T-helper 2 cell (primary cell): ENCODE measurements at places on chromosomes 6 and 20.
A peak's percentile ranks its signal among the peaks of the same experiment; 100 is the strongest.

GRCh38 chr6:151413372-151414145 is 22.2 kb upstream of the ZBTB2 start:
- peak; percentile 69 for DNase-seq

GRCh38 chr6:11930240-11930639 is 81.9 kb upstream of the HIVEP1 start:
- no peak for DNase-seq

DNA sequence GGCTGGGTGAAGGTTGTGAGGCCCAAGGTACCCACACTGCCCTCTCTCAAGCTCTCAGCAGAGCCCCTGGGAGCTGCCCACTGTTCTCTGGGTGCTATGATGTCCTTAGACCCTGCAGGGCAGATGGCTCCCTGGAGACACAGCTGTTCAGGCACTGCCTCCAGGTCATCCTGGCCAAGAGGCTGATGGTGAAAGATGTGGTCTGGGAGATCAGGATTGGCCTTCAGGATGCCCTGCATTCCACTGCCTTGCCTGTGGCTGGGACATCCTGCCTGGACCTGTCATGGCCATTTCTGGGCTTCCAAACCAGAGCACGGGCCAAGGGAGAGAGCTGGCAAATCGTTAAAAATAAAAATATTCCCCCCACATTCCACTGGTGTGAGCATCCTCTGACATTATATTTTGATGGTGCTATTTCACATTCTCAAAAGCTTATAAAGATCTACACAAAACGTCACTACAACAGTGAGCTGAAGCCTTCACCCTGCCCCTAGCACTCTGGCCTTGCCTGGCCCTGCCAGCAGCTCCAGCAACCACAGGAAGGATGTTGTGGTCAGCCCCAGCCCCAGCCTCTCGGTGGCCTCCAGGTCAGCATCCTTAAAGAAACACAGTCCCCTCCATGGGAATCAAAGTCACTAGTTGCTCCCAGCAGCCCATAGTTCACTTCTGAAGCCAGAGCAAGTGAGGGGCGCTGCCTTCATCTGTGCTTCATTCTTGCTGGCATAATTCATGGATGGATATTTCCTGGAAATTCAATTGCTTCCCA is 13.5 kb upstream of the KCNK16 start:
- DNase-seq, result no peak

- no peak for DNase-seq
These were observed 114.5 kb downstream of the SLC16A10 start for GRCh38 chr6:111201764-111202163.

- DNase-seq, result no peak
These were observed 28.9 kb downstream of the GPRC6A start for GRCh38 chr6:116799945-116800344.

DNA sequence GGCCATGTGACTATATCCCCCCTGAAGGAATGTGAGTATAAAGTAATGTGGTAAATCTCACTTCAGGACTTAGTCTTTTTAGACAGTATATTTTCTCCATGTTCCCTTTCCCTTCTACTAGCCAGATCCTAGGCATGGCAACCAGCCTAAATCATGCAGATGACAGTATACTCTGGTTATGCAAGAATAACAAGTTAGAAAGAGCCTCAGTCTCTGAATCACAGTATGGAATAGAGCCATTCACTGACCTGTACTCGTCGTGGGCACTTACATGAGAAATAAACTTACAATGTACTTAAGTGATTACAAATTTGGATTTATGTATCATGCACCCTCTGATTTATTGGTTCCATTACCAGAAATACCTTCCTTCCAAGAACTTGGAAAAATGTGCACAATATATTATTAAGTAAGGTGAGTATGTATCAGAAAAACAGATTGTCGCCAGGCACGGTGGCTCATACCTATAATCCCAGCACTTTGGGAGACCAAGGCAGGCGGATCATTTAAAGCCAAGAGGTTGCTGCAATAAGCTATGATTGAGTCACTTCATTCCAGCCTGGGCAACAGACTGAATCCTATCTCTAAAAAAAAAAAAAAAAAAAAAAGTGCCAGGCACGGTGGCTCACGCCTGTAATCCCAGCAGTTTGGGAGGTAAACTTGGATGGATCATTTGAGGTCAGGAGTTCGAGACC is 25.1 kb upstream of the FAM8A1 start:
- no peak for DNase-seq

DNA sequence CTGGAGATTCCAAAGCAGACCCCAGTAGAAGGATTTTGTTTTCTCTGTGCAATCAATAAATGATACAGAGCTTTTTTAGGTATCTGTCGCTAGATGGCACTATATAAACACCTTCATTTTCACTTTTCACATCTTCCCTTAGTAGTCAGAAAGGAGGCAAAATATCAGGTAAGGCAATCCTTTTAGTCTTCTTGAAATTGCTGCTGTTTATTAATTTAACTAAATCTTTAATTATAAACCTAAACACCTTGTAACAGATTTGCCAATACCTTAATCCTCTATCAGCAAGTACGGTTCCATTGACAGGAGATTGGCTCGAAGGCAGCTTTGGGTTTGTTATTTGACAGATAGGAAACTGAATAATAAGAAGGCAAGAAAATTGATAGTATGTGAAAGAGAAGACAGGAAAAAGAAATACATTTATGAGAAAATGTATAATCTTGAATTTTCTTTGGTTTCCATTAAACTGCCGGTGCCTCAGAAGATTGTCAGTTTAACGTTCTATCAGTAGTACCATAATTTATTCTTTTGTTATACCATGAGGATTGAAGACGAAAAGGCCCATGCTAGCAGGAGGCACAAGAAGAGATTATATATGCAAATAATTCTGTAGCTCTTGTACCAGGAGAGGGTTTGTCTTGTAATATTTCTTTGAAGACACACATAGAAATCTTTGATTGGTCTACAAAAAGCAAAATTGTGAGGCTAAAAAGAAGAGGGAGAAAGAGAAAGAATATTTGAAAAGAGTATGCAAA is 23.5 kb upstream of the IBTK start:
- no peak for DNase-seq

DNA sequence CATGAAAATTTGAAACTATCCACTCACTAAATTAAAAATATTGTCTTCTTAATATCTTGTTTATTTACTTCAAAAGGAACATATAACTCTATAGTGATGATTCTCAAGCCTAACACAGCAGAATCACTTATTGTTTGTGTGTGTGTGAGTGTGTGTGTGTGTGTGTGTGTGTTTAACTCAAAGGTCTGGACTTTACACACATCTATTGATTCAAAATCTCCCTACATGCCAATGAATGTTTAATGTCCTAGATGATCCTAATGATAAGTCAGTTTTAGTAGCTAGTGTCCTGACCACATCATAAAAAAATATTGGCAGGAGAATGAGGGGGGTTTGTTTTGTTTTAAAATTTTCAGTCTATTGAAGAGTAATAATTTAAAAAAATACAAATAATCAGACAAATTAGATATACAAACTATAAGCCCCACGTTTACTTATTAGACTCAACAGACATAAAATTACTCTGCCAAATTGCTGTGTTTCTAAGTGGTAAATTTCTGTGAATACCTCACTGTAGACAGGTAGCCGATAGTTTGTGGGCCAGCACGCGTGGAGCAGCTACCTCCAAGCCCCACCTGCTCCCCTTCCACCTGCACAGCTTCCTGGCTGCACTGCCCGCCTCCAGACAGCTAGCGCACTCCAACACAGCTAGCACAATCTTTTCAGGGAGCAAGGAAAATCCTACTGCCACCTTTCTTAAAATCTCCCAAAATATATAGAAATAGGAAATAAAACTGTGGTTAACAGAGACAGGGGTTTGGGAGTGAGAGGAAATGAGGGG is 349.6 kb downstream of the PKHD1 start:
- DNase-seq, result no peak

DNA sequence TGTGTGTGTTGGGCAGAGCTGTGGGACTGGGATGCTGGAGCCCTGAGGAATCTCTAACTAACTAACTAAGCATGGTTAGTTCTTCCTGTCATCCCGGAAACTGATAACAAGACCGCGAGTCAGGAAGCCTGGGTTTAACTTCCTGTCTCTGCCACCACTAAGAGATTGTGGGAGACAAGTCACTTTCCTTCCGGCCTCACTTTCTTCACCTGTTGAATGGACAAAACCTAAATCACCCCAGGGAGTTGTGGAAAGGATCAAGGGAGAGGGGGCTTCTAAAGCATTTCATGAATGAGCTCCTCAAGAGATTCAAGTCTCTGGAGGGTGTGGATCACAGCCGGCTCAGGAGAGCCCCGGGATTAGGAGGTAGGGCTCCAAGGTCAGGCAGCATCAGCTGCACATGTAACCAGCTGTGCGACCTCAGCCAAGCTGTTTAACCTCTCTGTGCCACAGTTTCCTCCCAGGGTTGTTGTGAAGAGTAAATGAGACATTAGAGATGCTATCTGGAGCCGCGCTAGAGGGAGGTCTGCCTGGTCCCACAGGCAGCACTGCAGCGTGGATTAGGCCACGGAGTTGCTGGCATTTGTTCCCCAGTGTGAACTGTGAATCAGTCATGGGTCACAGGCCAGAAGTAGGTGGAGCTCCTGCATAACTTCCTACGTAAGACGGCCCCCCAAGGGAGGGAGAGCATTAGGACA is 105.1 kb downstream of the TOX2 start:
- no peak for DNase-seq

- no peak for DNase-seq
These were observed 30.6 kb upstream of the LMBRD1 start for GRCh38 chr6:69827276-69827893.

DNA sequence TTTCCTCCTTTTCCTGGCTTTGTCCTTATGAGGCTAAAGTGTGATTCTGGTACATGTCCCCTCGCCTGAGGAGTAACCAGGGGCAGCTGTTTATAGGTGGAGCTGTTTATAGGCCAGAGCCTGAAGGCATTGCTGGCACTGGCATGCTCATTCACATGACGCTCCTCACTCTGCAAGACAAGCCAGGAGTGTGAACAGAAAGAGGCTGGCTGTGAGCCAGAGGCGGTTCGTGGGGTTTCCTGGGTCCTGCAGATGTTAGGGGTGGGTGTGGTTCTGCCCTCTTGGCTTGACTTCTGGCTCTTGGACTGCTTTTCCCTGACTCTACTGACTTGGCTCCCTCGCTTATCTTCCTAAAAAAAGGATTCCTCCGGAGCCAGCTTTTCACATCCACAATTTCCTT is 12.8 kb upstream of the MDFI start:
- no peak for DNase-seq

- no peak for DNase-seq
These were observed 1.3 kb downstream of the CARMIL1 start for GRCh38 chr6:25280344-25281074.

DNA sequence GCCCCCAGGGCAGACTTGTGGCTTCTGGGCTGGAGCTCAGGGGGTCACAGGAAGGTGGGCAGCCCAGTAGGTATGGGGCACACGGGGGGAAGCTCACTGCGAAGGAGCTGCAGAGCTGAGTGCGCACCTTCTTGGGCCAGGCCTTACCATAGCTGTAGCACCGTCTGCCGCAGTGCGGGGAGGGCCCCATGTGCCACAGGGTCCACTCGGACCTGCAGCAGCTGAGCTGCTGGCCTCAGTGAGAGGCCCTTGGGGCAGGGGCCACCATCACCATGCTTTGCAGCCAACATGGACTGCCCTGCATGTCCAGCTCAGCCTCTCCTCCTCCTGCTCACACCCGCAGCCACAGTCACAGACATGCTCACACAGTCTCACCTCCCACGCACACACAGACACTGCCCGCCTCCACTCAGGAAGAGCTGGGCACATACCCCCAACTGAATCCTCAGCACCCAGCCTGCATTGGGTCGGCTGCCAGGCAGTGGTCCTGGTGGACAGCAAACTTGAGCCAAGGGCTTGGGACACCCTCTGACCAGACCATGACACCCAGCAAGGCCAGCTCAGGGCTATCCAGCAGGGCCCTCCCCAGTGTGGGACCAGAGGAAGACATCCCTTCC is 35.3 kb downstream of the YTHDF1 start:
- no peak for DNase-seq

- DNase-seq, result no peak
These were observed 45.4 kb downstream of the PANK2 start for GRCh38 chr20:3934624-3935023.

DNA sequence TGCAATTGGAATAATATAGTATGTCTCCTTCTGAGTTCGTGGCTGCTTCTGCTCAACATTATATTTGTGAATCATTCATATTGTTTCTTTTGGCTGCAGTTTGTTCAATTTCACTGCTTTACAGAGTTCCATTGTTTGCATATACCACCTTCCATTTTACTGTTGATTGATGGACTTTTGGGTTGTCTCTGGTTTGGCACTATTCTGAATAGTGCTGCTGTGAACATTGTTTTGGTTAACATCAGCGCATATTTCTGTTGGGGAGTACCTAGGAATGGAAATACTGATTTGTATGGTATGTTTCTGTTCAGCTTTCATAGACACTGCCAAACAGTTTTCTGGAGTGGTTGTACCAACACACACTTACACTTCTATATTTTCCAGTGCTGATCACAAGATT is 46.9 kb downstream of the UST start:
- DNase-seq, result no peak

GRCh38 chr20:21063276-21063675 is 42.9 kb downstream of the LINC00237 start:
- no peak for DNase-seq

DNA sequence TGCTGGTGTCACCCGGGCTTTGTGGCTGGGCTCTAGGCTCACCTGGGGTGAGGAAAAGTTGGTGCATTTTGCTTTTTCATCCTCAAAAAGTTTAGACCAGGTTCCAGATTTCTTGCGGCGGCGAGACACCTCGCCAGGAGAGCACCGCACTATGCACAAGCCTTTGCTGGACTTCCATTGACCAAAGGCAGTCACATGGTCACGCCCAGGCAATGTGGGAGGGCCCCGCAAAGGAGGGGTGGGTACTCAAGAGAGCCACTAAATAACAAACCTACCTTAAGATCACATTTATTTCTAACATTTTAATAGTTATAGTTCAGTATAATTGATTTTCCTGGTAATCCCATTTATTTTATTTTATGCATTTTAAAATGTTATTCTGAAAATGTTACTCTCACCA is 3.0 kb upstream of the KIF16B start:
- no peak for DNase-seq

DNA sequence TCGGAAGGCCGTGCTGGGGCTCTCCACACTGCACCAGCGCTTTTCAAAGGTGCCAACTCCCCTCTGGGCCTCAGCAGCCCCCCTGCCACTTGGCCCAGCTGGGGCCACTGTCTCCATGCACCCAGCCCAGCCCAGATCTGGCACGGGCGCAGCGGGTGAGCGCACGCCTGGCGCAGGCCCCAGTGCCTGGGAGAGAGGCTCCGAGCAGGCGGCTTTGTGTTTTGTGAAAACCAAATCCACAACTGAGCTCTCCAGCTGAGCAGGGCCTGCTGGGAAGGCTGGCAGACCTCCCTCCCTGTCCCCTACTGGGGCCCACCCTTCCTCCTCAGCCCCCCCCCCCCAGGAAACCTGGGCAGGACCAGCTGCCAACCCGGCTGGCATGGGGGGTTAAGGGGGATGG is 17.0 kb downstream of the MDGA1 start:
- DNase-seq, result no peak

GRCh38 chr6:8432614-8433013 is 2.7 kb downstream of the SLC35B3 start:
- no peak for DNase-seq

- no peak for DNase-seq
These were observed 51.4 kb upstream of the TNFAIP3 start for GRCh38 chr6:137815692-137816091.
